ENCODE measurements at places on chromosomes 5 and 9.

- no peak for DNase-seq
These were observed 23.4 kb downstream of the SH3TC2 start for GRCh38 chr5:149039506-149039905.

DNA sequence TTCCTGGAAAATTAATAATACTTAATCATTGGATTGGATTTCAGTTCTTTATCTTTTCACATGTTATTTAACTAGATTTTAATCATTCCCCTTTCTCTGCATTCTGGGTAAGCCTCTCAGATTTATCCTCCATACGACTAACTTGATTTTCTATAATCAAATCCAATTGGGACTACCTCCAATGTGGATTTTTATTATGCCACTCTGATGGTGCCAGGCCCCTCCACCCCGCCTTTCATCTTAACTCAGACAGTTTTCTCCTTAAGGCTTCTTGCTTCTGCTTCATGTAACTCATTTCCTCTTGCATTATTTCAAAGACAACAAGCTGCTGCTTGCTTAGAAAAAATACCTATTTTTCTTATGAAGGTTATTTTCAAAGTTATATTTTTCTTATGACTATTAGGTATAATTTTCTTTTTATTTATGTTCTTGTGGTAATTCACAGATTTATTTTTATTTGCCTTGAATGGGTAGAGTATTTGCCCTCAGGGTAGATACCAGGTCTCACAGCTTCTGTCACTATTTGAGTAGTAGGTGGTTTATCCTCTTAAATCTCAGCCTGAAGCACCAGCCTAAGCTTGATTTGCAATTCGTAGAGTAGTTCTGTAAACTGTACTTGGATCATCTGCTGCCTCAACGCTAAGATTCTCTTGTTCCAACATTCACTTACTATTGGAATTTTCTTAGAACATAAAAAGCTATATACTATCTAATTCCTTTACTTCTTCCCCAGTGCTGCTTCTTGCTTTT lies 659.0 kb upstream of the ARRDC3 start:
- no peak for DNase-seq

DNA sequence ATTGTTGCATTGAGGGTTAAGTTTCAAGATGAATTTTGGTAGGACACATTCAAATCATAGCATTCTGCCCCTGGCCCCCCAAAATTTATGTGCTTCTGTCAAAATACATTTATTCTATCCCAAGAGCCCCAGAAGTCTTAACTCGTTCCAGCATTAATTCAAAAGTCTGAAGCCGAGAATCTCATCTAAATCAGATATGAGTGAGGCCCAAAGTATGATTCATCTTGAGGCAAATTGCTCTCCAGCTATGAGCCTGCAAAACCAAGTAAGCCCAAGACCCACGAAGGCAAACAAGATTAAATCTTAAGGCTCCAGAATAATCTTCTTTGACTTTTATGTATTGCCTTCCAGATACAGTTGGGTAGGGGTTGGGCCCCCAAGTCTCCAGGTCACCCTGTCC lies 19.2 kb downstream of the TNPO1 start:
- DNase-seq = no peak

DNA sequence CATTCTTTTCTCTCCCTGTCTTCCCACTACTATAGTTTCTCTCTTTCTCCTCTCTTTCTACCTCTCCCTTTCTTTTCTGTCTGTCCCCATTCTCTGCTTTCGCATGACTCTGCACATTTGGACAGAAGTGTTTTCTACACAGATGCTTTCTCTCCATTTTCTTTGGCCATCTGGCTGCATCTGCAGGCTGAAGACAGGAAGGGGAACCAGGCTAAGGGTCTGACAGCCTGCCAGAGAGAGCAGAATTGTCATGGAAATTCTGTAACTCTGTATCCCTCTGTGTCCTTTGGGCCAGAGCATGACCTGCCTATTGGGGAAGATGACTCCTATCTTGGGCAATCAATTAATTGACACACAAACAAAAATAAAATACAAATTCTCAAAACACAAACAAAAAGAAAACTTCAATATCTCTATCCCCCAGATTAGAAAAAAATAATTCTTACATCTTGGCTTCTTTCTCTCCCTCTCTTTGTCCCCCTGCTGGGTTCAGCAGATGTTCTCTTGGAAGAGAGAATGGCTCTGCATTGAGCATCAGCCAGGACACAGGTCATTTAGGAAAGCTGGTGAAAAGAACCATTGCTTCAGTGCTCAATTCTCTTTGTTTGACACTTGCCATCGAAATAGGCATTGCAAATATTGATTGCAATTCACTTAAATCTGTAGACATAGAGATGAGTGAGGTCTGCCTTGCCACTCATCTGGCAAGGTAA lies 415.9 kb upstream of the KLF4 start:
- no peak for DNase-seq

DNA sequence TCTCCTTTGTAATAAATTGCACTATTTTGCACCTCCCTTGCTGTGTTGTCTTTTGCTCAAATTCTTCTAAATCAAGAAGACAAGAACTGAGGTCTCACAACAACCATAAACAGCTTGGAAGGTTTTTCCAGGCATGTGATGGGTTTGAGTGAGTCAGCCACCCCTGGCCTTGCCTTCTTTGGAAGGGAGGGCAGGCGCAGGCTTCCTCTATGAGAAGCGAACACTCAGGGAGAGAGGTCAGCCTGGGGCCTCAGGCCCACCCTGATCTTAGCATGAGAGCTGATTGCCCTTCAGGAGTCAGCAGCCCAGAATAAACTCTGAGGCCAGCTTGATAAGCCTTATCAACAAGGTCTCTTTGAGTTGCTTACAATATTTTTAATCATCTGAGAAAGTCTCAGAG lies 31.6 kb downstream of the S1PR3 start:
- no peak for DNase-seq

DNA sequence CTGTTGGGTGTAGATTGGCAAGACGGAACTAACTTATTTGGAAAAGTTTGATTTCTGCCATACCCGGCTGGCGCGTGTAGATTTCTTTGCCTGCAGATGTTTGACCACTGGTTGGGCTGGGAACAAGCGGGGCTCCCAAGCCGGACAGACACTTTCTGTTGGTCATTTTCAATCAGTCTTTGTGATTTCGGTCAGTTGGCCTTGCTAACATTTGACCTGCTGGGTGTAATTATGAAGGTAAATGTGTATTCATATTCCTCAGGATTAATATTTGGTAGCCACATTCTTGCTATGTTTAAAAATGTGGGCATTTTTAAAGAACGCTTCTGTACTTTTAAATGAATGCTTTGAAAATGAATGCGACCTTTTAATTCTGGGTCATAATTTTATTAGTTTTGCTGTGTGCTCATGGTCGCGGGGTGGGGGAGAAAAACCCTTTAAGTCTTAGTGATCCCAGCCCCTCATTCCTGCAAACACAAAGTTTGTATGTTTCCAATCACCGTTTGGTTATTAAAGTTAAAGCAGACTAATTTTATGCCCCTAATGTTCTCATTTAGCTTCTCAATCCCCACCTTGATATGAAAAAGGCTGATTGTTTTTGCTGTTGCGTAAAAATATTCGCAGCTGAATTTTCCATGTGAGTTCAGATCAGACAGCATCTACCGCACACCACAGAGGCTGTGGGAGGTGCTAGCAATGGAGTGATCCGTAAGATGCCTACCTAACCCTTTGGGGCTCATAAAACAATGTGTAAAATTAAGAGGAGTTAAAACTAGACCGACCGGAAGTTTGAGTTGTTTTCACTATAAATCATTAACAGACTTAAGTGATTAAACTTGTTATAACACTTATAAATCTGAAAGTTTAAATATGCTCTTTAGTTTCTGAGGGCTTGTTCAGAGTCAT lies 1.5 kb downstream of the RASGRF2 start:
- no peak for DNase-seq

Data from epithelial cell of proximal tubule (primary cell).